Karpas-422 (cell line): ENCODE measurements at places on chromosomes 12 and 14.

GRCh38 chr14:105495101-105495989 is 4.3 kb downstream of the TEDC1 start:
- DNase-seq: no peak

DNA sequence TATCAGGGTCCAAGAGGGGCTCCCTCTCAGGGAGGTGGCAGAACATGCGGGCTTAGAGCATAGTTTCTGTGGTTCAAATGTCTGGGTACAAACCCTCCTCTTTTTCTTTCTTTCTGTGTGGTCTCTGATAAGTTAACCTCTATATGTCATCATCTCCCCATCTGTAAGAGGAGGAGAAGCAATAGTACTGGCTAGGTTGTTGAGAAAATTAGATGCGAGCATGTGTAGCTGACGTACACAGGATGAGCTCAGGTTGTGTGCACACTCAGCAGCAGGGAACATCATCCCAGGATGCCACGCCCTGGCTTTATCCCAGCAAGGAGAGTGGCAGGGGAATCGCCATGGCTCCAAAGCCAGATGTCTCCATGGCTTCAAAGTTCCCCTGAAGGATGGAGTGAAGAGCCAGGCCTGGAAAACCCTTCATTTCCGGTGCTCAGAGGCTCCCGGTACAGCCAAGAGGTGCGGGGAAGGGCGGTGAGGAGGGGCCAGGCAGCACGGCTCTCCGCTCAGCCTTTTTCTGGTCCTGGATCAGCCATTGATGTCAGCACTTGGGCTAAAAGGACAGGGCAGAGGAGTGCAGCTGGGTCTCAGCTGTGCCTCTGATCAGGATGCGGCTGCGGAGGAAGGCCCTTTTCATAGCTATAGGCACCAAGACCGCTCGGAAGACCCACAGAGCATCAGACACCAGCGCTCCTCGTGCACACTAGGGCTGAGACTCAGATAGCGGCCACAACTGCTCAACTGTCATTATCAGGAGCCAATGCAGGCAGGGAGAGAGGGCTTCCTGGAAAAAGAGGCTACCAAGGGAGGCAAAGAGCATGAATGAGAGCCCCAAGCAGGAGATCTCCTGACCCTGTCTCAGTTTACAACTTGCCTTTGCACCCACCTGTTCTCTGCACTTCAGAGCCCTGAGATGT is 41.5 kb downstream of the ARL6IP4 start:
- DNase-seq: no peak

DNA sequence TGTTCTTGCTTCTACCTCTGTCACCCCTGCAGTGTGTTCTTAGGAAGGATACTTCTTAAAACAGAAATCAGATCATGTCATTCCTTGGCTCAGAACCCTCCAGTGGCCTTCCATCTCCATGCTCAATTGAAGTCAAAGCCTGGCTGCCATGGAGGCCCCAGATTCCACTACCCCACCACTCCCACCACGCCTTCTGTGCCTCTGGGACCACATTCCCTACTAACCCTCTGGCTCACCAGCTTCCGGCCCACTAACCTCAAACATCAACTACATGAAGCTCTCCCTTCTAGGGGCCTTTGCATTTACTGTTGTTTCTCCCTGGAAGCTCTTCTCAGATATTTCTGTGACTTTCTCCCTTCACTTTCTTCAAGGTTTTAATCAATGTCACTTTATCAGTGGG is 76.1 kb upstream of the REP15 start:
- no peak for DNase-seq

- DNase-seq: no peak
These were observed 27.2 kb upstream of the RGS6 start for GRCh38 chr14:71905031-71905430.

- no peak for DNase-seq
These were observed 119.8 kb downstream of the MGST1 start for GRCh38 chr12:16467272-16467671.

GRCh38 chr12:11963841-11964471 is 106.8 kb upstream of the BCL2L14 start:
- no peak for DNase-seq

DNA sequence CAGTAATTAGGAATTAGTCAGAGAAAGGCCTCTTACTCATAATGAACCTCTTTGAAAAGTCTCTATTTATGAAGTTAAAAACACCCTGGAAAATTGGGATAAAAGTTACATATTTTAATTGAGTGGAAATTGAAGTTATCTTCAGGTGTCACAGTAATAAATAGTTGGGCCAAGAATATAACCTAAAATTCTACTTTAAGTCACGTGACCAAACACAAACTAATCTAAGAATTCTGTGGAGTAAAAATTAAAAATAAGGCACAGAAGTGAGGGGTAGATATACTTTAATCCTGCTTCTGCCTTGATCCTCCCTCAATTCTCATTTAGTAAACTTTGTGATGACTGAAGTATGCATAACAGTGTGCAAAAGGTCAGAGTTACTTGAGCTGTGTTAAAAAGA is 226.4 kb downstream of the NAV3 start:
- no peak for DNase-seq

DNA sequence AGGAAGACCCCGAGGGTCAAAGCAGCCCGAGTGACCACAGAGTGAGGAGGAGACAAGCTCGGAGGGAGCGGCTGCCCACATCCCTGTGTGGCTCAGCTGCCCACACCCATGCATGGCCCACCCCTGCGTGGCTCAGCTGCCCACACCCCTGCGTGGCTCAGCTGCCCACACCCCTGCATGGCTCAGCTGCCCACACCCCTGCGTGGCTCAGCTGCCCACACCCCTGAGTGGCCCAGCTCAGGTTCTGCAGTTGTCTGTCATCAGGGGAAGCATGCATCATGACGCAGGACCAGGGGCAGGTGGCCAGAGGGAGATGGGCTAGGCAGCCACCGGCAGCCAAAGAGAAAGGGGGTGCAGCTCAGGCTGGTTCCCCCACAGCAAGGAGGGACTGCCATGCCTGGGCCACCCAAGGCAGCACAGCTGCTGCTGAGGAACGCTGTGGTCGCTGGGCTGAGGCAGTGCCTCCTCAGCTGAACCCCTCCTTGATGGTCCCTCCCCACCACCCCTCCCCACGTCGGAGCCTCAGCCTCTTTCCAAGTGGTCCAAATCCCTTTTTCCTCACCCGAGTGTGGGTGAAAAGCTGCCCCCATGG is 33.3 kb upstream of the NUDT14 start:
- no peak for DNase-seq

GRCh38 chr12:114779186-114779585 is 95.2 kb upstream of the TBX3 start:
- DNase-seq: no peak

DNA sequence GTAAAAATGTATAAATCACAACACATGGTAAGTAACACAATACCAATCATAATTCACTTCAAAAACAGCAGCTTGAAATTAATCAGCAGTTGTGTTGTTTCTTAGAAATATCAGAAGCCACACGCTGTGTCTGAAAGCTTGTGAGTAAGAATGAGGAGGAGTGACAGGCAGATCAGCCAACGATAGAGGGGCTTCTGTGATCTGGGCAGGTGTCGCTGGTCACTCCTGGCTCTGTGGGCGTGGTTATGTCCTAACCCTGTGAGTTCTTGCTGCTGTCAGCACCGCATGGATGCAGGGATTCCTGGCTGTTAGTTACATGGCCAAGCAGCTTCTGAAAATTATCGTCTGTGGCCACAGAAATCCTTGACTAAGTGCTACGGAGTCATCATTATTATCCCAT is 123.4 kb downstream of the SLC25A47 start:
- DNase-seq: no peak

- DNase-seq: no peak
These were observed 72.1 kb downstream of the PLEKHA5 start for GRCh38 chr12:19201661-19202060.

- no peak for DNase-seq
These were observed 108.1 kb downstream of the BICD1 start for GRCh38 chr12:32214723-32215122.

- no peak for DNase-seq
These were observed 65.5 kb downstream of the TSPAN8 start for GRCh38 chr12:71092290-71092689.

DNA sequence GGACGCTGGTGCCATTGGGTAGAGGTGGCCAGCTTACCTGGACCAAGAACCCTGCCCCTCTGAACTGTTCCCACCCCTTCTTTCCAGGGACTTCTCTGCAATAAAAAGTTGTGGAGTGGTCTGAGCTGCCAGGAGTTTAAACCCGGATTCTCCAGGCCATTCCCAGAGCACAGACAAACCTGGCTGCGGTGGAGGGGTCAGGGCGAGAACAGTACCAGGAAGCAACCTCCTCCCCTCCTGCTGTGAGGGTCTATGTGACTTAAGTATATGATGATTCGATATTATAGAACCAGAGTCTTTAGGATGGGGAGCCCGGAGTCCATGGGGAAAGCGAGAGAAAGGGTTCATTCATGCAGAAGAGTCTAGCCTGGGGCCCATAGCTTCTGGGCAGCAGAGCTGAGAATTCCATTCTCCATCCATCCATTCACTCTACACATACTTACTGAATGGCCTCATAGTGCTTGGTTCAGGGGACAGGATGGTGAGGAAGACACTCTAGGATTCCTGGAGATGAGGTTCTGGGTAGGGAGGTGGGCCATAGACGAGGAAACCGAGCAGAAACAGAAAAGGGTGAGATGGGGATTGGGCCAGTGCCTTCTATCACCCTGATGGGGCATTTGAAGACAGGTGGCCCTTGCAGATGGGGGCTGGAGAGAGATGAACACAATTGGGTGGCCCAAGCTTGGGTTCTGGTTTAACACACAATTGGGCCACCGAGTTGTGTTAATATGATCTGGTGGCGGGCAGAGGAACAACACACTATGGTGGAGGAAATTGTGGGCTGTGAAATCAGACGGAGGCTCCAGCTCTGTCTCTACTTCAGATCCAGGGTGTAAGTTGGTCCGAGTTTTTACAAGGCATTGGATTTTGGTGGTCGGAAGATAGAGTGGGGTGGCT is 5.2 kb downstream of the KRT86 start:
- no peak for DNase-seq

- DNase-seq: no peak
These were observed 217.0 kb downstream of the SYNE2 start for GRCh38 chr14:64069634-64070359.

DNA sequence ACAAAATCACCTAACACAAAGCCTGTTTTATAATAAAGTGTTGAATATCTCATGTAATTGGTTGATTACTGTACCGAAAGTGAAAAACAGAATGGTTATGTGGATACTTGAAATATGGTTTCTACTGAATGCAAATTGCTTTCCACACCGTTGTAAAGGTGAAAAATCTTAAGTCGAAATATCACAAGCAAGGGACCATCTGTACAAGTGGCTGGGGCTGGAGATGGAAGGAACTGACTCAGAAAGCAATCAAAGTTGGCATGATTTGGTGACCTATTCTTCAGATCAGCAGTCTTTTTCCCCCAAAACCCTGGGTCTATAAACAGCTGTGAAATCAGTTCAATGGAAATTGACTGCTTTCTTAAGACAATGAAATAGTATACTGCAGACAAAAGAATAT is 3.6 kb downstream of the CBX5 start:
- DNase-seq: no peak

- DNase-seq: peak; percentile 57
These were observed 1.8 kb upstream of the MYL6B start for GRCh38 chr12:56150563-56150962.

DNA sequence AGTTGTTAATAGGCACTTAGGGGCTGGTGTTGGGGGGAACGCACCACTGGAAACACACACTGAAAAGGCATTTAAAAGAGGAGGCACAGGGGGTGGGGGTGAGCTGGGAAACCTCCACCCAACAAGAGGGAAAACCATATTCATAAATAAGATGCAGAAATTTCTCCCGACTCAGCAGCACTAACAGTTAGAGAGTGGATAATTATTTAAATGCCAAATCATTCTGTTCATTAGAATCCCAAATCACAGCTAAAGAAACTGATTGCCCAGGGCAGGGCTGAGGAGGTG is 60.7 kb upstream of the FAM222A start:
- DNase-seq: no peak
